ENCODE measurements at places on chromosomes 12 and 14. TPM values are rescaled to one million over a fixed set of nuclear protein-coding genes. Genes with fewer than 3 reads are reported as not detected.

CEP170B gene
- 46.0 TPM for total RNA-seq

DNA sequence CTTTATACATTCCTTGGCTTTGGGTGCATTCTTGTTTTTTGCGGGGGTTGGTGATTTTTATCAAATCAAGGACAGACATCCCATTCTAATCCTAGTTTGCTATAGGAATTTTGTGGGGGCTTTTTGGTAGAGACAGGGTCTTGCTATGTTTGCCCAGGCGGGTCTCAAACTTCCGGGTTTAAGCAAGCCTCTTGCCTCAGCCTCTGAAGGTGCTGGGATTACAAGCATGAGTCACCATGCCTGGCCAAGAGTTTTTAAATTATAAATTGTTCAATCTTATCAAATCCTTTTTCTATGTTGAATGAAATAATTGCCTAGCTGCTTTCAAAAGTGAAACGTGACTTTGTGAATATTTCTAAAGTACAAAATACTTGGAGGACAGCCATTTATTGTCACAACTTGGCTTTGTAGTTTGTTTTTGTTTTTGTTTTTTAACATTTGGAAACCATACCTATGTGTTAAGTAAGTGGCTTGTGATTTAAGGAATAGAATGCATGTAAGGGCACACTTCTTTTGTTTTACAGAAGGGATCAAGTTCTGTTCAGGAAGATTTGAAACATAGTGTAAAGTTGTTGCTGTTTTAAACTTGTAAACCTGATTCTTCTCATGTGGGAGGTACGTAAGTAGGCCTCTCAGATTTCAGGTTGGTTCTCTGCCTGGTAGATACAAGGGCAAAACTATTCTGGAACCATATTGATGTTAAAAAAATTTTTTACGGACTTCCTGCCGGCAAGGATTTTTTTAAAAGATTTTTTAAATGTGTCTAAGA, 13.4 kb downstream of the MARK3 start:
- no peak overlapping the region for H3K27ac ChIP-seq
- H3K4me1 ChIP-seq: peaks cover 3% of the 10 kb centered on the region
- no peak for DNase-seq
- no peaks in the 10 kb centered on the region for H3K27me3 ChIP-seq

DNA sequence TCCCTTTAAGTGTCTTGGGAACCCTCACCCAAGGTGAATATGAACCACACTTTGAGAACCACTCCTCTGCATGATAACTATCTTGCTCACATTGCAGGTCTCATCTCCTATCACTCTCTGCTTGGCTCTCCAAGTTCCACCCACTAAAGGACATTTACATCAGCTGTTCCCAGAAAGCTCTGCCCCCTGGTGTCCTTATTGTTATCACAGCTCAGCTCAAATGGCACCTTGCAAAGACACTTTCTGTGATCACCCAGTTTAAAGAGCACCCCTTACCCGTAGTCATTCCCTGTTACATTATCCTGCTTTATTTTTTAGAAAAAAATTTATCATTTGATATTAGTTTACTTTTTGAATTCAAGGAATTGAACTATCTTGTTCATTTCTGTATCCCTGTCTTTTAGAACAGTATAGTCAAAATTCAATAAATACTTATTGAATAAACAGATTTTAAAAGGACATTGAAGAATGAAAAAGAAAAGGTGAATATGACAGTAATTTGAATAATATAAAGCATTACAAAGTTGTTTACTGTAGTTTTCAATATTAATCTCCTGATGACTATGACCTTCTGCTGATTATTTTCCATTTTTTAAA, 20.5 kb upstream of the GUCY2C start:
- H3K4me1 ChIP-seq: no peaks in the 10 kb centered on the region
- no peaks in the 10 kb centered on the region for H3K36me3 ChIP-seq
- peak; percentile 91 for DNase-seq
- H3K27ac ChIP-seq: no peak overlapping the region

SCARB1 gene
- 33.0 TPM for total RNA-seq

LTB4R gene
- total RNA-seq: 6.4 TPM

GRCh38 chr12:58678753-58679152, 241.6 kb downstream of the LRIG3 start:
- no peak overlapping the region for H3K4me3 ChIP-seq
- no peaks in the 10 kb centered on the region for H3K4me1 ChIP-seq
- no peaks in the 10 kb centered on the region for H3K36me3 ChIP-seq
- DNase-seq: no peak

GRCh38 chr14:61699027-61699426, 3.7 kb downstream of the HIF1A start:
- no peaks in the 10 kb centered on the region for H3K36me3 ChIP-seq
- H3K27ac ChIP-seq: no peak overlapping the region
- H3K4me1 ChIP-seq: peaks cover 3% of the 10 kb centered on the region
- no peak for DNase-seq
- no peaks in the 10 kb centered on the region for H3K27me3 ChIP-seq
